GM12878 (cell line): ENCODE measurements at places on chromosomes 2 and 18. TPM values are rescaled to one million over a fixed set of nuclear protein-coding genes. Genes with fewer than 3 reads are reported as not detected.

Gene RTP5
- not detected in 2 replicates for total RNA-seq

Gene PIEZO2
- 38.2 and 42.3 TPM in 2 replicates for total RNA-seq

Gene ELOA2
- total RNA-seq: not detected in 2 replicates

Gene OBSL1
- 0.48 and 0.77 TPM in 2 replicates for total RNA-seq

Gene SLC19A3
- not detected in 2 replicates for total RNA-seq

Gene SERPINB10
- 17.5 and 21.6 TPM in 2 replicates for total RNA-seq

Gene FBLN7
- 0.10 TPM in 1 of 2 replicates, not detected in the other for total RNA-seq

Gene CNGA3
- total RNA-seq: not detected in 2 replicates

Gene BMP10
- total RNA-seq: not detected in 2 replicates

Gene RBM44
- 0.56 and 0.98 TPM in 2 replicates for total RNA-seq

Gene COLEC12
- 0.03 and 0.05 TPM in 2 replicates for total RNA-seq

Gene DIPK1C
- total RNA-seq: not detected in 2 replicates

GRCh38 chr2:20737505-20737904 is 70.6 kb downstream of the GDF7 start:
- peak; percentile 70 for DNase-seq

- DNase-seq: no peak
Measured at GRCh38 chr2:212311807-212312404, 226.7 kb downstream of the ERBB4 start.

DNA sequence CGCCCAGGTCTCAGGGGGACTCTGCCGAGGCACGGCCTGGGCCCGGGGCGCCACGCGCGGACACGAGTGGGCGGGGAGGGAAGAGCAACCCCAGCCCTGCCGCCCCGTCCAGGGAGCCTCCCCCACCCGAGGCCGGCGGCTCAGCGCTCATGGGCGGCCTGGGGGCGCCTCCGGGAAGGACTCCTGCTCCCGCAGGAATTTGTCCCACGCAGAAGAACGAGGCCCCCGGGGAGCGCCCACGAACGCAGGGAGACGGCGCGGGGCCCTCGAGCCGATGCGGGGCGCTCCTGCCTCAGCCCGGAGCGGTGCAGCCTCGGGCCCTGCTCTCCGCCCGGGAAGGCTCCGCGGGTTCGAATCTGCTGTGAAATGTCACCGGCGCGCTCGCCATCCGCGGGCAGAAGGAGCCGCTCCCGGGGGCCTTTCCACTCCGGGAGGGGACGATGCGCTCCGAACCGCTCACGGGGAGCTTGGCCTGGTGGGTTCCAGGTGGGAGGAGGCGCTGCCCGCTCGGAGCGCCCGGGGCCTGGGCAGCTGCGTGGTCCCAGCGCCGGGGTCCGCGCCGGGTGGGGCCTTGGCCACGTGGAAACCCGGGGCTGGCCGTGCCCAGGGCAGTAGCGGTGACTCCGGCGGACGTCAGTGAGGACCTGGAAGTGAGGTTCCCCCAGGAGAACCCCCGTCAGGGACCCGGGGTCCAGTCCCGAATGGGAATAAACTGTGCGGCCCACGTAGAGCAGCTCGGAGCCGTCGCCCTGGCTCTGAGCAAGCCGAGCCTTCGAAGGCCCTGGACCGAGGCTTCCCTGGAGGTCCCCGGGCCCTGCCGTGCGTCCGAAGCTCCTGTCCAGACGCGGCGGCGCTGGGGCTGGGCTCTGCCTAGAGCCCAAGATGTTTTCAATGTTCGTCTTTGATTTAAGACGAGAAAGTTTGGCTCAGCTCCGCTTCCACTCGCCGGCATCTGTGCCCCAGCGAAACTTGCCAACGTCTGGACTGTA is 41.4 kb upstream of the CTDP1 start:
- DNase-seq: no peak

DNA sequence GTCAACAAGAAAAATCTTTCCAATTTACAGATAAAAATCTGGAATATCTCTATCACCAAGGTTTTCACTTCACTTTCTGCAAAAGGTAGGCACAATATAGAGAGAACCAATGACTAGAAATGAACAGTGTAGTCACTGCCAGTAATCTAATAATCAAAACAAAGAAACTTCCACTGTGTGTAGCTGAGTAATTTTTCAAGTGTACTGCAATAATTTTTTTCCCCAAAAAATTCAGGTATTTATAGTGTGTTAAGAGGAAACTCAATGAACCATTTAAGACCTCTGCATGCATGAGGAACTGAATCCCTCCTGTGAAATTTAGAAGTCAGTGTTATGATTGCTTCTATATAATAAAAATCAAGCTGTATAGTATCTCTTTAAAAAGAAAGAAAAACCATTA is 121.8 kb downstream of the MEMO1 start:
- DNase-seq: no peak

GRCh38 chr2:221473451-221473850 is 98.7 kb downstream of the EPHA4 start:
- no peak for DNase-seq

GRCh38 chr2:235218486-235218907 is 266.7 kb downstream of the SH3BP4 start:
- DNase-seq: no peak

DNA sequence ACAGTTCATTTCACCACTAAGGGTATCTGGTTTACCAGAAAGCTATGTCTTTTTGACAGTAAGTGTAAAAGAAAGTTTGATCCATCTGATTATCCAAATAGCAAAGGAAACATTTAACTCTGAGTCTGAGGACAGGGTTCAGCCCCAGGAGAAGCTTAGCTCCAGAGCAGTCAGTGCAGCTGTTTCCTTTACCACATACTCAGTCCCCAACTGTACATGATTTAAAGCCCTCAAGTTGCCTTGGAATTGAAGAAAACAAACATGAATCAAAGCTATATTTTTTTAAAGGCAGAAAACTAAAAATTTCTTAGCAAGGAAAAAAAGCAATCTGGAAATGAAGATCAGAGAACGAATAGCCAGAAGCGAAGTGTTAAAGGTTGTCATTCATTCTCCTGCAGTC is 746.0 kb downstream of the METTL4 start:
- no peak for DNase-seq

- DNase-seq: no peak
Measured at GRCh38 chr2:238914648-238915015, 66.7 kb downstream of the TWIST2 start.

DNA sequence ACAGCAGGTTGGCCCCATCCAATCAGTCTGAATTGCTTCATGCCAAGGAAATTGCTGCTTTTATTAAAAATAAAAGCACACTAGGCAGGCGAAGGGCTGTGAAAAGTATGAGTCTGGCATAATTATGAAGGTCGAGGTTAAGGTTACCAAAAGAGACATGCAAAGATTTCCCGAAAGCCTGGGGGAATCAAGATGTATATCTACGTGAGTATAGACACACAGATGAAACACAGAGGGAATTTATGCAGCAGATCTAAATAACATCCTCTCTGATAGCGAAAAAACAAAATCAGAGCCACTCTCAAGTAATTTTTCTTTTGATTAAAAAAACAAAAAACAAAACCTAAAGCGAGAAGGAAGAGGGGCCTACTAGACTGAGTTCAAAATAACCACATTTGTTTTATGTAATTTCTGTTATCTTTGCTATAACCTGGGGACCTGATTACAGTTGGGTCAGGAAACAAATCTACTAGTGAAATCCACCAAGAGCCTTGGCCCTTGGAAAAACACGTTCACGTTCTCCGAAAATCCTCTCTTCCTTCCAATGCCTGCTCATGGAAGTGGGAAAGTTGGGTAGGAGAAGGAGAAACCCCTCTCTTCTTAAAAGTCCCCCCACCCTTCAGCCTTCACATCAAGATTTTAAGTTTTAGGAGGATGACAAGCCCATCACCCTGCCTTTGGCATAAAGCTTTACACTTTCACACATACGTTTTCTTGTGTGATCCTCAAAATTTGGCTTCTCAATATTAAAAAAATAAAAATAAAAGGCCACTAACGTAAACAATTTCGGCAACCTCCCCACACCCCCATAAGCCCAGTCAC is 1.4 kb downstream of the AAK1 start:
- no peak for DNase-seq

DNA sequence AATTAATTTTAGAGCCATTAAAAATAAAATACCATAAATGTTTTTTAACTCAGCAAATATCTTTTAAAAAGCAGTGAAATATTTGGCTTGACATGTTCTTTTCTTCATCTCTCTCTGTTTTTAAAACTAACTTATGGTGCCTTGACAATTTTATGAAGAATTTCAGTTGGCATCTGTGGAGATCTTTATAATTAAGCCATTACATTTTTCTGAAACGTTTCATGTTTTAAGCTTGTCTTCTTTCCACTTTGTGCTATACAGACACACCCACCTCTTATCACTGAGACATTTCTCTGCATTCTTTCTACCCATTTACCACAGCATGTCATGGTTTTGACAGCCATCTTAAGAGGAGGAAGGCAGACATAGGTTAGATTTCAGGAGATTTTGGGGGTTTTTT is 915.1 kb upstream of the FSHR start:
- DNase-seq: no peak

DNA sequence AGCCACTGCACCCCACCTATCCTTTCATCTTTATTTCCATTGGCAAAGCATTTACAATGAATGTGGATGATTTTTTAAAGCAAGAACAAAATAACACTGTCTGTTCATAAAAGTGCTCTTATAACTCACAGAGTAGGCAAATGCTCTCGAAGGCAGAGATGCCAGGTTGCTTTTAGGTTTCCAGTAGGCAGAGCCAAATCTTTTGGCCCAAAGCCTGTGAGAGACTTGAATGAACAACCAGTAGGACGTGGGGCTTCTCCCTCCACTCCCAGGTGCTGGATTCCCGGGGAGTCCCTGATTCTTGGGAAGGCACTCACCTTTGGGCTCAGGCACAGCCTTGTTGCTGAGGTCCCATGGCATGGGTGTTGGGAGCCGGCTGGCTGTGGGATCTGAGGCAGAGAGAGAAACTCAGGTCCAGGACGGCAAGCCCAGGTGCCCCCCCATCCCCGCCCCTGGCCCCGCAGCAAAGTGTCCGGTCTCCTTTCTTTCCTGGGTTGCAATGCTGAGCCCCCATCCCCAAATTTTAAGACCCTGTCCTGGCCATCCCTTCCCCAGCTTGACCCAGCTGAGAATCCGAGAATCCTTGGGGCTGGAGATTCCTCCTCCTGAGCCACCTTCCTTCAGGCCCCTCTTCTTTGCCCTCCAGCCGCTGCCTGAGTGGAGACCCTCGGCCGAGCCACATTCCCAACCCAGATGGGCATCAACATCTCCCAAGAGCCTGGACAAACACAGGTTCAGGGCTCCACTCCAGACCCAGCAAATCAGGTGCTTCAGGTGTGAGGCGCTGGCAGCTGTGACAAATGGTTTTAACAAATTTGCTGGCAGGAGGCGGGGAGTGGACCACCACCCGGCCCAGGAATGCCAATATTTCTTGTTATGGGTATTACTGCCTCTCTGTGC is 5.8 kb downstream of the NEURL3 start:
- DNase-seq: no peak

DNA sequence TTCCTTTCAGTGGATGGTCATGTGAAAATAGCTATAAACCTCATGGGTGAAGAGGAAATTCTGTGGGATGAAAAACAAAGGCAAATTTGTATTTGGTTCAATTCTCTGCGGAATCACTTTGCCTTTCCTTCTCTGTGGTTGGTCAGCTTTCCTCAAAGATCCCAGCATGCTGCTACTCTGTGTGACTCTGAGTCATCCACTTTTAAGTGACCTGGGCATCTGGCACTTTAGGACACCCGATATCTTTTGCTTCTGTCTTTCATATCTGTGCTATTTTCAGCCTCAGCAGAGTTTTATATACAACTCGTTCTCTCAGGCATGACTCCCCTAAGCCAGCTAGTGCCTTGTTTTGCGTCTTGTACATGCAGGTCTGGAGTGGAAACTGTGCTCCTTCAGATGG is 217.0 kb upstream of the PIEZO2 start:
- no peak for DNase-seq

DNA sequence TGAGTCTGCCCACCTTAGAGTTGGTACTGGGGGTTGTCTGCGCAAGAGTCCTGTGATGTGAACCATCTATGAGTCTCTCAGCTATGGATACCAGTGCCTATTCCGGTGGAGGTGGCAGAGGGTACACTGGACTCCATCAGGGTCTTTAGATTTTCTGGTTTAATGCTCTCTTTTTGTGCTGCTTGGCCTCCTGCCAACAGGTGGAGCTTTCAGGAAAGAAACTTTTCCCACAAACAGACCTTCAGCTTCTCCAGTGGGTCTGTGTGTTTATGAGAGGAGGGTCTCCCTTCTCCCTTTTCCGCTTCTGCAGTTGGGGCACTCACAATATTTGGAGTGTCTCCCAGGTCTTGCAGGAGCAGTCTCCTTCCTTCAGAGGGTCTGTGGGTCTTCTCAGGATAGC is 1721.9 kb upstream of the SLC39A10 start:
- DNase-seq: no peak

- DNase-seq: no peak
Measured at GRCh38 chr2:166762746-166763145, 125.5 kb upstream of the XIRP2 start.

GRCh38 chr18:3584897-3585460 is 135.0 kb downstream of the TGIF1 start:
- no peak for DNase-seq

DNA sequence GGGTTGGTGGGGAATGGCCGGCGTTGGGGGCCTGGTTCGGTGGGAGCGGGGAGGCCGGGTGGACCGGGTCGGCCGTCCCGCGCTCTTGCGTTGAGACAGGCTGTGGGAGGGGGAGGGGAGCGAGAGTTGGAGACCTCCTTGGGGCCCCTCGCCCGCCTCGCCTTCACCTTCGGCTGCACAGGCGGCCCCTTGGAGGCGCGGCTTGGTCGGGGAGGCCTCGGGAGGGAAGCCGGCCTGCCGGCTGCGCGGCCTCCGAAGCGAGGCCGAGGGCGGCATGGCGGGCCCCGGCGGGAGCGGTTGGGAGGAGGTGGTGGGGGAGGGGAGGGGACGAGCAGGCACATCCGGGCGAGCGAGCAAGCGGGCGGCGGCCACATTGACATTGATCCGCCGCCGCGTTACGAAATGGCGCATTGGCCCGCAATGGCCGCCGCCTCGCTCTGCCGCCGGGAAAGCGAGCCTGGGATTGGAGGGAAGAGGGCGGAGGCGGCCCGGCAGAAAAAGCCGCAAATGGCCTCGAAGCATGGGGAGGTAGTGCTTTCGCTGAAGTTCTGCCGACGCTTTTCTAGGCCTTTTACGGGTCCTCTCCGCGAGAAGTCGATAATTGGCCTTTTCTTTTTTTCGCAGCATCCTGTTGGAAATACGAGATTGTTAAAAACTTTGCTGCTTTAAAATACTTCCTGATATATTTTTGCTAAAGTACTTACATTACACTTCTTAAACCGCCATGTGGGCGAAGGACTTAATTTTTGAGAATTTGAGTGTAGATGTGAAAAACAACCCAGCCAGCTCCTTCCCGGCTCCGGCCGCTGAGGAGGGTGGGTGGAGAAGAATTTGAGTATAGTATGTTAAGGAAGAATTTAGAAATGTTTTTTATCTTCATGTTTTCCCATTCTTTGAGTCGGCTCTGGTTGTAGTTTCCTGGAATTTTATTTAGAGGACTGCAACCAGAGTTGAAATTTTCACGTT is 580 bp downstream of the HNRNPA3 start:
- peak; percentile 38 for DNase-seq

GRCh38 chr2:222076973-222077690 is 221.7 kb downstream of the PAX3 start:
- DNase-seq: no peak

GRCh38 chr2:159410276-159410675 is 123.8 kb upstream of the WDSUB1 start:
- no peak for DNase-seq

- no peak for DNase-seq
Measured at GRCh38 chr2:17747684-17748452, 5.7 kb downstream of the SMC6 start.

GRCh38 chr2:168138901-168139300 is 108.5 kb downstream of the STK39 start:
- DNase-seq: no peak

- no peak for DNase-seq
Measured at GRCh38 chr2:128591022-128591860, 272.6 kb upstream of the HS6ST1 start.

GRCh38 chr2:134950886-134951285 is 32.3 kb downstream of the CCNT2 start:
- no peak for DNase-seq

- DNase-seq: peak; percentile 17
Measured at GRCh38 chr18:33231474-33232317, 208.8 kb downstream of the CCDC178 start.
